ENCODE measurements at places on chromosomes 16 and 17.

GRCh38 chr17:56047331-56047730 lies 105.9 kb upstream of the ANKFN1 start:
- no peak for DNase-seq

DNA sequence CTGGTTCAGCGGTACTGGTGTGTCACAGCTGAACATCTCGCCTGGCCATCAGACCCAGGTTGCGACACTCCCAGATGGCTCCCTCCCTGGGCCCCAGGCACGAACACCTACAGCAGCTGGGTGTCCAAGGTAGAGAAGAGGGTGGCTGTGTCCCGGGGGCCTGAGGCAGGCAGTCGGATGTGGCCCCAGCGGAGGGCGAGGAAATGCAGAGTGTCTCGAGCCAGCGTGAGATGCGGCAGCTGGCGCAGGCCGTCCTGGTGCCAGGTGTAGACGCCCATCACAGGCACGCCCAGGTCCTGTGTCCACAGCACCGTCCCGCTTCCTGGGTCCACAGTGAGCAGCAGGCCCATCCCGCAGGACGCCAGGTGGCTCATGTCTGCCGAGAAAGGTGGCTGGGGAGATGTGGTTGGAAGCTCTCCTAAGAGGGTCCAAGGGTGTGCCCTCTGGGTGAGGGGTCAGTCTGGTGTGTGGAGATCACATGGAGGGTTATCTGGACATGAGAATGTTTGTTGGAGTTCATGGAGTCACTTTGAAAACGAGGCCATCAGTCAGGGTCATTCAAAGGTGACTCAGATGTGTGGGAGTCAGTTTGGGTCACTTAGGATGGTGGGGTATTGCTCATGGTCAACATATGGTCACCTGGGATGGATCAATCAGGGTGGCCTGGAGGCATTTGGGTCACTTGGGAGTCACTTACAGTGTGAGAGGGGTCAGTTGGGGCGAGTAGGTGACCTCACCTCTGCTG lies 8.1 kb downstream of the ERN2 start:
- DNase-seq = no peak

DNA sequence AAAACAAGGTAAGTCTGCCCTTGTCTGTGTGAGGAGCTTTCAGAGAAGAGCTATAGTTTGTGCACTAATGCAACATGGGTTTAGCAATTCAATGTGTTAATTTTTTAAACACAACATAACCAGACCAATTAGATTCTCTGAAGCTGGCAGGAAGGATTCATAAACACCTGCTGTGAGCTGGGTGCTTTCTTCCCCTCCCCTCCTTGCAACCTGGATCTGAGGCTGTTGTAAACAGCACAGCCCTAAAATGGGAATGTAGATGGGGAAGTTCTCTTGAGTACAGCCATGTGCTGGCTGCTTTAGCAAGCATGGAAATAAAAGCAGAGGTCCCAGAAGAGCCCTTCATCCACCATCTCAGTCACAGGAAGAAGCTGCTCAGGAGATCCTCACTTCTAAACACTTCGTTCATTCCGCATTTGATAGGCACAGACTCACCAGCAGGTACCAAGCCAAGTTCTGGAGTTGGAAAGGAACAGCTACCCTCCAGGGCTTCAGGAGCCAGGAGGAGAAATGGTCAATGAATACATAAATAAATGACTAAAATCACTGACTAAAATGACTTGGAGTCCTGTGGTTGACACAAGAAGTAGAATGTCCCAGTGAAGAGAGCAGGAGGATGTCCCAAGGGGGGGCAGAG lies 21.7 kb downstream of the AXIN2 start:
- no peak for DNase-seq

- DNase-seq = no peak
Measured at GRCh38 chr16:2296661-2297505, 29.0 kb upstream of the RNPS1 start.

- no peak for DNase-seq
Measured at GRCh38 chr16:49282690-49283375, 1.2 kb upstream of the CBLN1 start.

DNA sequence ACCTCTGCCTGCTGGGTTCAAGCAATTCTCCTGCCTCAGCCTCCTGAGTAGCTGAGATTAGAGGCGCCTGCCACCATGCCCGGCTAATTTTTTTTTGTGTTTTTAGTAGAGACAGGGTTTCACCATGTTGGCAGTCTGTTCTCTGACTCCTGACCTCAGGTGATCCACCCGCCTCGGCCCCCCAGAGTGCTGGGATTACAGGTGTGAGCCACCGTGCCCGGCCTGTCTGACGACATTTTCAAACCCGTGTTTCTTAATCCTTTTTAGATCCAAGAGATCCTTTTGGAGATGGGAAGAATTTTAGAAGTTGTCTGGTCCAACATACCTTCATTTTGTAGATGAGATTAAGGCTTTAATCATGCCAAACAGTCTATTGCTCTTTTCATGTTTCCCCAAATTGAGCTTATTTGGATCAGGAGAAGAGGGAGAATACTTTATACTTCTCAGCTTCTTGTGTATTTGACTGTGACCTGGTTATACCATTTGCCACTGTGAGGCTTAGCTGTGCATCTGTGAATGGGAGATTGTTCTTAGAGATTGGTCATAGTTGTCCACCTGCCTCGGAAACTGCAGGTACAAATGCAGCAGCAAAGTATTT lies 25.8 kb downstream of the USP10 start:
- no peak for DNase-seq

GRCh38 chr16:74496054-74496453 lies 74.8 kb upstream of the CLEC18B start:
- no peak for DNase-seq

DNA sequence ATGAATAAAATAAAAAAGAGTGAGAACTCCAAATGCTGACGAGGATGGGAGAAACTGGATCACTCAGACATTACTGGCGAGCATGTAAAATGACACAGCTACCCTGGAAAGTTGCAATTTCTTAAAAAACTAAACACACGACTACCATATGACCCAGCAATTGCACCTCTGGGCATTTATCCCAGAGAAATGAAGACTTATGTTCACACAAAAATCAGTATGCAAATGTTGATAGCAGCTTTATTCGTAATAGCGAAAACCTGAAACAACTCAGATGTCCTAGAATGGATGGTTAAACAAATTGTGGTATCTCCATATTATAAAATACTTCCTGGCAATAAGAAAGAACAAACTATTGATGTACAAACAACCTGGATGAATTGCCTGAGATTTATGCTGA lies 357.2 kb upstream of the ASIC2 start:
- no peak for DNase-seq

DNA sequence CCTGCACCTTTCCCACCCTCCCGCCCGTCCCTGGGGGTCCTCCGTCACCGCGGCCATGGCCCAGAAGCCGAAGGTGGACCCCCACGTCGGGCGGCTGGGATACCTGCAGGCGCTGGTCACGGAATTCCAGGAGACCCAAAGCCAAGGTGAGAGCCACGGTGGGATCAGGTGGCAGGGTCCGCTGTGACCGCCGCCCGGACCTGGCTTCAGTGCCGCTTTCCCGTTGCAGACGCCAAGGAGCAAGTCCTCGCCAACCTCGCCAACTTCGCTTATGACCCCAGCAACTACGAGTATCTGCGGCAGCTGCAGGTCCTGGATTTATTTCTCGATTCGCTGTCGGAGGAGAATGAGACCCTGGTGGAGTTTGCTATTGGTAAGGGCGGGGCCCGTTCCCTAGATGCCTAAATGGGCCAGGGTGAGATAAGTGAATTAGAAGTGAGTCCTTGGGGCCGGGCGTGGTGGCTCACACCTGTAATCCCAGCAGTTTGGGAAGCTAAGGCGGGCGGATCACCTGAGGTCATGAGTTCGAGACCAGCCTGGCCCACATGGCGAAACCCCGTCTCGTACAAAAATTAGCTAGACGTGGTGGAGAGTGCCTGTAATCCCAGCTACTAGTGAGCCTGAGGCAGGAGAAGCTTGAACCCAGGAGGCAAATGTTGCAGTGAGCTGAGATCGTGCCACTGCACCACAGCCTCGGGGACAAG lies 617 bp downstream of the ARMC7 start:
- DNase-seq = no peak

GRCh38 chr17:33463887-33464286 lies 170.8 kb upstream of the ASIC2 start:
- DNase-seq = no peak

GRCh38 chr16:67884684-67885083 lies at the start of gene NRN1L:
NRN1L (plus strand) TSS chr16:67884885; CDS start chr16:67884904, 19 bp downstream.
- DNase-seq = no peak

GRCh38 chr17:49822829-49823228 lies 25.0 kb downstream of the TAC4 start:
- no peak for DNase-seq

- no peak for DNase-seq
Measured at GRCh38 chr17:28412099-28412498, 6.1 kb upstream of the SLC46A1 start.

DNA sequence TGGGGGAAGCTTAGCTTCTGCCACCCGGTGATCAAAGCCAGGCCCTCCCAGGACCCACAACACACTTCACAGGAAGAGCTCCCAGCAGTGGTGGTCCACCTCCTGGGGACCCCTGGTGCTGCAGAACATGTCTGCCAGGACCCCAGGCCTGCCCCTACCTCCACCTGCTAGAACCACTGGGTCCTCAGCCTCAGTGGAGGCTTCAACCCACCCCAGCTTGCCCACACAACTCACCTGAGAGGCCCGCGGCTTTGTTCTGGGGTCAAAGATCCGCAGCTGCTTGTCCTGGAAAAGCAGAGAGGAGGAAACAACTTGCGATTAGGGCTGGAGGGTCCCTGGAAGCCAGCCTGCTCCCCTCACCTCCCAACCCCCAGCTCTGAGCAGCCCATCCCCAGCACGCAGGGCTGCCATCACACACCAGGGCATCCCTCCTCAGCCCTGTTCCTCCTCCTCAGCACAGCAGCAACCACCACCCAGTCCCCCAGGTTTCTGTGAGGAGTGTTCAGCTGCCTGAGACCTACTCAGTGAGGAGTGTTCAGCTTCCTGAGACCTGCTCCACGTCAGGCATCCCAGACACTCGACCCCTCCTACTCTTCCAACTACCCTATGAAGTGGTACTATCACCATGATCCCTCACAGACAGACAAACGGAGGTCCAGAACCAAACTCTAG lies 21.2 kb downstream of the CORO7 start:
- no peak for DNase-seq

GRCh38 chr16:31430380-31431052 lies 2.4 kb upstream of the COX6A2 start:
- DNase-seq = no peak

- DNase-seq = no peak
Measured at GRCh38 chr16:74226338-74226954, 70.2 kb upstream of the PSMD7 start.

DNA sequence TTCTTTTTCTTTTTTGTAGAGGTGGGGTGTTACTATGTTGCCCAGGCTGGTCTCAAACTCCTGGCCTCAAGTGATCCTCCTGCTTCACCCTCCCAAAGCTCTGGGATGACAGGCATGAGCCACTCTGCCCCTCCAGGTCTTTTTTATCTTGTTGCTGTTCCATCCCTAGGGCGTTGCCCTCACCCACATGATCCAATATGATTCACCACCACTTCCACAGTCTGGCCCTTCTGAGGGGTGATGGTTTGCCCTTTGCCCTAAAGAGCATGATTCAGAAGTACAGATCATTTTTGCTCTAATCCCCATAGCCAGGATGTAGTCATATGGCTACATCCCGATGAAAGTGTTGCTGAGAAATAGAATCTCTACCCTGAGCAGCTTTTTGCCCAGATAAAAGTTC lies 18.8 kb downstream of the STX4 start:
- no peak for DNase-seq

- DNase-seq = peak; percentile 72
Measured at GRCh38 chr16:79601931-79602627, 1.5 kb upstream of the MAF start.

GRCh38 chr17:15981208-15981607 lies 18.3 kb downstream of the ZSWIM7 start:
- no peak for DNase-seq

GRCh38 chr17:81277421-81277820 lies 17.7 kb downstream of the SLC38A10 start:
- no peak for DNase-seq

Data from stimulated activated CD8-positive, alpha-beta memory T cell treated with anti-CD3 and anti-CD28 coated beads, Interleukin-12 subunit alpha, Interleukin-12 subunit beta, amount 100 ng/mL, for 1 hour (primary cell).